Left hindlimb (tissue), 1 donor: ENCODE measurements at places on chromosomes 16 and 17.
A peak's percentile ranks its signal among the peaks of the same experiment; 100 is the strongest.

- DNase-seq, result peak; percentile 76
These were observed 10.0 kb upstream of the C1QTNF8 start for GRCh38 chr16:1105888-1106620.

DNA sequence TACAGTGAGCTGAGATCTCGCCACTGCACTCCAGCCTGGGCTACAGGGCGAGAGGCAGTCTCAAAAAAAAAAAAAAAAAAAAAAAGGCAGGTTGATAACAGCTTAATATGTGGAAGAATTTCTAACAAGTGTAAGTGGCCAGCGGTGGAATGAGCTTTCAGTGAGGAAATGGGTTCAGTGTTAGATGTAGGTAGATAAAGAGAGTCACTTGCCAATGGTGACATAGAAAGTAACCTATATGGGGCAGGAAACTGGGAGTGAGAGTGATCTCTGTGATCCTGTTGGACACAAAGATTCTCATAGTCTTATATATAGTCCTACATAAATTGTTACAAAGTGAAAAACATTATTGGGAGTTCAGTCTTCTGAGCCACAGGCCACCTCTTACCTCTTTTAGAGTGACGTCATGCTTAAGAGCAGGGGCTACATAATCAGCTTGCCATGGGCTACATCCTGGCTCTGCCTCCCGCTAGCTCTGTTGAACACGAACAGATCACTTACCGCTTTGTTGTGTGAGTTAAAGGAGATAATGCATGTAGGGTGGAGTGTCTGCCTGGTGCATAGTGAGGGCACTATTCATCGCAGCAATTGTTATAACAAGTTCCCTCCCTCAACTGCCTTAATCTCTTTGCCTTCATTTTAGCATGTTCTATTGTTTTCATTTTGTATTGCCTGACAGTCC is 110.2 kb upstream of the ELAC2 start:
- no peak for DNase-seq

GRCh38 chr17:10196384-10196895 is 2.0 kb downstream of the GAS7 start:
- DNase-seq, result no peak

DNA sequence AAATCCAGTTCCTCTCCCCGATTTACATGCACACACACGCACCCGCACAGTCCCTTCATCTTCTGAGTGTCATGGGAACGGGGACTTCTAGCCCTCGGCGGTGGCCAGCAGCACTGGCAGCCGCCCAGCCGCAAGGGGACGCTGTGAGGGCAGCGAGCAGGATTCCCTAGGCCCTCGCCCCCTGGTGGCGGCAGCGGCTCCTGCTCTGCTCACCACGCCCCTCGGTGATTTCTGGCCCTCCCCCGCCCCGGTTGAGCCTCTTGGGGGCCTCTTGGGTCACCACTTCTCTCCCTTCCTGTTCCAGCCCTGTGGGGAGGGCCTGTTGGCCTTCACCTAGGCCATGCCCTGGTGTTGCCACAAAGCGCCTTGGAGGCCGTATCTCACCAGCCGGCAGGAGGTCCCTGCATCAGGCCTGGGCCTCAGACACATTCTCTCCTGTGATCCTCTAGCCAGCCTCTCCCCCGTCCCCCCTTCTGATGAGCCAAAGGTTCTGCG is 75.2 kb upstream of the KSR1 start:
- no peak for DNase-seq

DNA sequence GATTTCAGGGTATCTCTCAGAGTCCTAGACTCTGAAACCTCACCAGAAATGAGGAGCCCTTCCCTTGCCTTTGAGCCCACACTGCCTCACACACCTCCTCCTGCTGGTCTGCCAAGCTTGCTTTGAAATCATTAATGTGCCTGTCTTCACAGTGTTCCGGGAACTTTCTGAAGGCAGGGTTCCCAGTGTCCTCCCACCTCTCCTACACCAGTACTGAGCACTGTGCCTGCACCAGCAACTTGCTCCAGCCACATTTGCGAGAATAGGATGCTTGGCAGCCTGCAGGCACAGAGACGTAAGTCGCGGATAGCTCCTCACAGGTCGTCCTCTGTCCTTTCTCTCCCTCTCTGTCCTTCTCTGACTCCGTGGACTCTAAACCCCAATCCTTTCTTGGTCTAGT is 408.4 kb upstream of the EEF2KMT start:
- DNase-seq, result no peak

- no peak for DNase-seq
These were observed 936 bp downstream of the EMC6 start for GRCh38 chr17:3669548-3669947.

GRCh38 chr17:42251115-42251514 is 25.1 kb downstream of the STAT5B start:
- DNase-seq, result no peak

- no peak for DNase-seq
These were observed 13.8 kb downstream of the CTRL start for GRCh38 chr16:67917852-67918236.

DNA sequence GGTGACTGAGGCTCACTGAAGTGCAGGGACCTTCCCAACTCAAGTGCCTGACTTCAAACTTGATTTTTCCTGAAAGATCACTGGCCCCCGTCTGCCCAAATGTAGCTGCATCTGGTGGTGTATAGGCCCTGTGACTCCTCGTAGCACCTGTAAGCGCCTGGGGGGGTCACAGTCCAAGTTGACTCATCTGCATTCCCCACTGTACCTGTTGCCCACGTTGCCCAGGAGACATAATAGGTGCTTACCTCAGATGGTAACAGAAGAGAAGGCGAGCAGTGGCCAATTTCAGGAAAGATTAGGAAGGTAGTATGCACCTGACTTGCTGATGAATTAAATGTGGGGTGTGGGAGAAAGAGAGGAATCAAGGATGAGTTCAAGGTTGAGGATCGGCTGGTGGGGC is 44.1 kb upstream of the EMP2 start:
- no peak for DNase-seq

- DNase-seq, result no peak
These were observed 235.2 kb upstream of the SOX9 start for GRCh38 chr17:71885662-71886061.

DNA sequence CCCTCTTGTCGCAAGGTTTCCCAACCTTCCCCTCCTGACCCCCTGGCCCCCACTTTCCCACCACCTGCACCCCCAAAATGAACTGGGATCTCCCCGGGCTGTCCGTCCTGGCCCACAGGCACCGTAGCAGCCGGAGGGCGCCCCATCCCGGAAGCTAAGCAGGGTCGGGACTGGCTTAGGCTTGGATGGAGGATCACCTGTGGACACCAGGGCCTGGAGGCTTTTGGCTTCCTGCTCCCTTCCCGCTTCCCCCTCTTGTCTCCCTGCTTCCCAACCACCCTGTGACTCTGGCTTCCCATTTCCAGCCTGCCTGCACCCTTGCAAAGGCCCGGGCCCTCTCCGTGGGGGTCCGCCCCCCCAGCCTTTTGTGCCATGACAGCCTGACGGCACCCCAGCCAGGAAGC is 2291.3 kb downstream of the TP53TG3F start:
- DNase-seq, result no peak

GRCh38 chr16:27385398-27385797 is 16.6 kb upstream of the IL21R start:
- DNase-seq, result no peak

GRCh38 chr17:16085066-16085699 is 85.6 kb downstream of the TTC19 start:
- no peak for DNase-seq

DNA sequence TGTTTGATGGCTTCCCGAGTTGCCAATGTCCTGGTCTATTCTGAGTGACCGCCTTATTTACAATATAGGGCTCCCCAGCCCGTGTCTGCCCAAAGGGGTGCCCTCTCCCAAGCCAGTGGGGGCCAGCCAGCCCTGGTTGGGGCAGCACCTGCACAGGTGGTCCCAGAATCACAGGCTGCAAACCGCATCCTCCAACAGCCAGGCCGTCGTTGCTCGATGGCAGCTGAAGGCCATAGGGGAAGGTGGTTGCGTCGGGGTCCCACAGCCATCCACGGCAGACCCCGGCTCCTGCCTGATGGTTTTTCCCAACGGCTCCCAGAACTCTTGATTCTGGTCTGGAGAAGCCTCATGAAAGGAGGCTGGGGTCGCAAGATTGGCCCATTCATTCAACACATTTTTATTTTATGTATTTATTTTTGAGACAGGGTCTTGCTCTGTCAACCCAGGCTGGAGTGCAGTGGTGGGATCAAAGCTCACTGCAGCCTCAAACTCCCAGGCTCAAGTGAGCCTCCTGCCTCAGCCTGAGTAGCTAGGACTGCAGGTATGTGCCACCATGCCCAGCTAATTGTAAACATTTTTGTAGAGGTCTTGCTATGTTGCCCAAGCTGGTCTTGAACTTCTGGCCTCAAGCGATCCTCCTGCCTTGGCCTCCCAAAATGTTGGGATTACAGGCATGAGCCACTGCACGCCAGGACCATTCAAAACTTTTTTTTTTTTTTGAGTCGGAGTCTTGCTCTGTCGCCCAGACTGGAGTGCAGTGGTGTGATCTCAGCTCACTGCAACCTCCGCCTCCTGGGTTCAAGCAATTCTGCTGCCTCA is 79.0 kb upstream of the TOB1 start:
- DNase-seq, result no peak

- DNase-seq, result peak; percentile 85
These were observed 786 bp upstream of the CACNA1G start for GRCh38 chr17:50559674-50560184.

GRCh38 chr17:48068491-48068961 is 20.4 kb downstream of the NFE2L1 start:
- no peak for DNase-seq

DNA sequence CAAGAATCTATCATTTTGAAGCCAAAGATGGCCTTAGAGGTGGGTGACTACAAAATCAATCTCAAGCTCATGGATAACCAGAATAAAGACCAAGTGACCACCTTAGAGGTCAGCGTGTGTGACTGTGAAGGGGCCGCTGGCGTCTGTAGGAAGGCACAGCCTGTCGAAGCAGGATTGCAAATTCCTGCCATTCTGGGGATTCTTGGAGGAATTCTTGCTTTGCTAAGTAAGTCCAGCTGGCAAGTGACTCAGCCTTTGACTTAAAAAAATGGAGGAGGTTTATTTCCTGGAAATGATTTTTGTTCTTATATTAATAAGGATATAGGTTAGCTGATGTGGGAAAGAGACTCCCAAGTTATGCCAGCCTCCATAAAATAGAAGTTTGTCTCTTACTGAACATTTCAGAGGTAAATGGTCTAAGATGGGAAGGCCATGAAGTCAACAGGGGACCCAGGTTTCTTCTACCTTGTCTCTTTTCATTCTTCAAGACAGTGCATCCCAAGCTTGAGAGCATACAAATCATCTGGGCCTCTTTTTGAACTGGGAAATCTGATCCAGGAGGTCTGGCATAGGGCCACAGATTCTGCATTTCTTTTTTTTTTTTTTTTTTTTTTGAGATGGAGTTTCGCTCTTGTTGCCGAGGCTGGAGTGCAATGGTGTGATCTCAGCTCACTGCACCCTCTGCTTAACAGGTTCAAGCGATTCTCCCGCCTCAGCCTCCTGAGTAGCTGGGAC is 19.8 kb upstream of the TANGO6 start:
- DNase-seq, result no peak

GRCh38 chr16:23901178-23902033 is 65.6 kb downstream of the PRKCB start:
- DNase-seq, result no peak

GRCh38 chr16:86077243-86077940 is 178.4 kb downstream of the IRF8 start:
- peak; percentile 2 for DNase-seq

DNA sequence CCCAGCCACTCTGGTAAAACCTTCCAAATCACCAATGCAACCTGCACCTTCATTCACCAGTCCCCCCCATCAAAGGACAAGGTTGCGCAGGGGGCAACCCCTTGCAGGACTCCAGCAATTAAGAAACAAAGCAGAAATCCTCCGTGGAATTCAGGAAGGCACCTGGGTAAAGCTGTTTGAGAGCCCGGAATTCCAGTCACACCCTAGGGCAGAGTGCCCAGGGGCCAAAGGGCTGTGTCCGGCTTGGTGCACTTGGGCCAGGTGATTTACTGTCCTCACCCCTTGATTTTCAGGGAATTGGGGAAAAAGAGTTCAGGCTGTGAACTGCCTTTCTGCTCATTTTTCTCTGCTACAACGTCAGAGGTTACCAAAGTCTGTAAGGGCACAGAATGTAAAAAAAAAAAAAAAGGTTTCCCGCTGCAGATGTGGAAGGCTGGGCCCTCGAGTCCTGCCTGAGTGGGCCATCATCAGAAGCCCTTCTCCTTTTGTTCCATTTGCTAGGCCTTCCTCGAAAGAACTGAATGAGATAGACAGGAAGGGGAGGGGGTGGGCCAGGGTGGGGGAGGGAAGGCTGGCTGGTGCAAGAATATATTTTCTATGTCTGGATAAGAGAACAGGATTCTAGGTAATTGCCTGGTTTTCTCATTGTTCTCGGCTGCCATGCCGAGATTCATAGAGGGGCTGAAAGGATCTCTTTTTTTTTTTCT is 266.5 kb upstream of the PSMD7 start:
- DNase-seq, result no peak

GRCh38 chr16:19366391-19366790 is 51.3 kb upstream of the TMC5 start:
- no peak for DNase-seq

DNA sequence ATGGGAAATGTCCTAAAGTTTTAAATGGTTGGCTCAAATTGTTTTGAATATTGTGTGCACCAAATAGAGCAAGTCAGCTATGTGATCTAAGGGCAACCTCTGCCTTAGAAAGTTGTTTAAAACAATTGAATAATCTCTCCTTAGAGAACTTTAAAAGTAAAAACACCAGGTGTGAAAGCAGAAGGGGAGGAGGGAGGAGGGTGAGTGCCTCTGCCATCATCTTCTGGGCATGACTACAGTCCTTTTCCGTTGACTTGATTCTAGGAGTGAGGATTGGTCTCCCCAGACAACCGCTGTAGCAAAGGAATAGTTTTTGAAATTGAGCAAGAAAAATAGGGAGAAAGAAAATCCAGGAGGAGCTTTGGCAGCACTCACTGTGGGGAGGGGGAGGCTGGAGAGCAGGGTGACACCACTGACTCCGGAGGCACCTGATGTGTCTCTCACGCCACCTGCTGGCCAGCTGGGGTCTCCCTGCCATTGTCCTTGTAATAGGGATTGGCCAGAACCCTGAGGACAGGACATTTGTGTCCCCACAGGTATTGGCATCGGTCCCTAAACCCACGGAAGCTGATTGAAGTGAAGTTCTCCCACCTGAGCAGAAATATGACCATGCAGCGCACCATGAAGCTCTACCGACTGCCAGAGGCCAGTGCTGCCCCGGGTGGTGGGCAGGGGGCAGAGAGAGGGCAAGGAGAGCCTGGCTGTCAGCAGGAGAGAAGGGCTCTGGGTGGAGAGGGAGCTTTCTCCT is 33.3 kb downstream of the PLCD3 start:
- DNase-seq, result peak; percentile 80
